ENCODE measurements at places on chromosomes 2 and 18. TPM values are rescaled to one million over a fixed set of nuclear protein-coding genes. Genes with fewer than 3 reads are reported as not detected.

The CFC1 gene
- not detected for total RNA-seq

The SLC5A7 gene
- not detected for total RNA-seq

The PRKAG3 gene
- not detected for total RNA-seq

The GALNT13 gene
- total RNA-seq: 1.7 TPM

DNA sequence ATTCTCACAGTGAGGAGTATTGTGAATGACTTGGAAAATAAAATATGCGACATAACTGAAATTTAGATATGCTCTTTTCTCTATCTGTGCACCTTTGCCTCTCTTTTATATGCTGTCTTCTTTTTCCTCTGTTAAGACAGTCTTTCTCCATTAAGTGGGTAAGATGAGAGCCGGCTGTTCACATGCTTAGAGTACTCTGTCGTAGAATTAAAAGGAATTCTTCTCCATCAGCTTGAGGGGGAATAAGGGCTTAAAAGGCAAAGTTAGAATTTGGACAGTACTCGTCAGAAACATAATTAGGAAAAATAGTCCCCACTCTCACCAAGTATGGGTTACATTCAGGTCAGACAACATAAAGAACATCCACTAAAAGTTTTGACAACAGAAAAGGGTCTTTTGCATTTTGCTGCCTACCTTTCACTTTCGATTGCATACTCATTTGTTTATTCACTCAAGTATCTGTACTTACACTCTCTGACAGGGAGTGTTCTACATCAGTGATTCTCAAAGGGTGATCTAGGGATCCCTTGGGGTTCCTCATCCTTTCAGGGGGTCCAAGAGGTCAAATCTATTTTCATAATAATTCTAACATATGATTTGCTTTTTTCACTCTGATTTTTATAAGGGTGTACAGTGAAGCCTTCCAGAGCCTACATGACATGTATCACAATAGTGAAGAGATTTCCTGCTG is 48.0 kb downstream of the ARHGAP15 start:
- peak; percentile 8 for DNase-seq

- no peak for DNase-seq
These were observed 39.9 kb downstream of the IRS1 start for GRCh38 chr2:226759768-226760167.

DNA sequence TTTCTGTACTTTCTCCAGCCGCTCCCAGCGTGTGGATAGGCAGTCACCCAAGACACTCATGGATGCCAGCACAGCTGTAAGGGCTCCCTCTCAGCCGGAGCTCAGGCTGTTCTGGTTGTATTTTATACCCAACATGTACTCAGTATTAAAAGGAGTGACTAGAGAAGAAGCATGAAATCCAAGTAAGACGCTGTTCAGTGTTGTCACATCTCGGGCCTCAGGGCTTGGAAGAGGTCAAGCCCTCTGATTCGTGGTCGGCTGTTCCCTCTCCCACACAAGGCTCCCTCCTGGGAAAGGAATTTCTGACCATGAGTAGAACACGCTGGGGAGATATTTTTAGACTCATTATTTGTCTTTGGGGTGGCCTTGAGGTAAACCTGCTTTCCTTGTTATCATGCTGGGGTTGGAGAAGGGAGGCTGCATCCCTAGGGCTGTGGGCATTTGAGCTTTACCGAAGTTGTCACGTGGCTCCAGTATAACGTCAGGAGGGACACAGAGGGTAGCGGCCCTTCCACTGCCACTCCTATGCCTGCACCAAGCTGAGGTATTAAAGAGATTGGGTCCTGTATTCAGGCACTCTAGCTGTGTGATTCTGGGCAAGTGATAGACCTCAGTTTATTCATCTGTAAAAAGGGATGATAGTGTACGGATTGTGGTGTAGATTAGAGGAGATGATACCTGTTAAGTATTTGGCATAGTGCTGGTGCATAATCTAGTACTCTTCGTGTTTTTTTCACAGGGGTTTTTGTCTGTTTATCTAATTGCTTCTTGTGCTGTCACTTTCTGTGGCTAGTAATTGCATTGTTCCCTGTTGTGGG is 34.1 kb downstream of the HK2 start:
- peak; percentile 95 for DNase-seq

DNA sequence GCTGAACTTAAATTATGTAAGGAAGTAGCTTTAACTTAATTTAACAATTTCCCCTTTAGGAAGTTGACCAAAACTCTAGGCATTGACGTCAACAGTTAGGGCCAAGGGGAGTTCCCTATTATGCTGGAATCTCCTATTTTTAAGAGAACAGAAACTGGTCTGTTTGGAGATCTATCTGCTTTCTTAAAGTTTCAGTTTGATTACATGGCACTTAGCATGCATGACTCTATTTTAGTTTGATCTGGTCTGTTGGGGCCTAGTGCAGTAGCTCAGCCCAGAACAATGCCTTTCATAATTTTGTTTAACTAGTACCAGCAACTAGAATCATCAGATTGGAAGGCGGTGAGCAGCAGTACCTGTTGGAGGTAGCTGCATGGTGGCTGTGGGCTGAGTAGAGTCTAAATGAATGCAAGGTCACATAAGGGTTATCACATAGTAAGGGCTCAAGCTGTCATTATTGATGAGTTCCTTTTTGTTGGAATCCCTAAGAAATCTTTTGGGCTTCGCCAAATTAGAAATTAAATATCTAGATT is 60.5 kb upstream of the ZNG1B start:
- no peak for DNase-seq

The TRIM54 gene
- not detected for total RNA-seq

DNA sequence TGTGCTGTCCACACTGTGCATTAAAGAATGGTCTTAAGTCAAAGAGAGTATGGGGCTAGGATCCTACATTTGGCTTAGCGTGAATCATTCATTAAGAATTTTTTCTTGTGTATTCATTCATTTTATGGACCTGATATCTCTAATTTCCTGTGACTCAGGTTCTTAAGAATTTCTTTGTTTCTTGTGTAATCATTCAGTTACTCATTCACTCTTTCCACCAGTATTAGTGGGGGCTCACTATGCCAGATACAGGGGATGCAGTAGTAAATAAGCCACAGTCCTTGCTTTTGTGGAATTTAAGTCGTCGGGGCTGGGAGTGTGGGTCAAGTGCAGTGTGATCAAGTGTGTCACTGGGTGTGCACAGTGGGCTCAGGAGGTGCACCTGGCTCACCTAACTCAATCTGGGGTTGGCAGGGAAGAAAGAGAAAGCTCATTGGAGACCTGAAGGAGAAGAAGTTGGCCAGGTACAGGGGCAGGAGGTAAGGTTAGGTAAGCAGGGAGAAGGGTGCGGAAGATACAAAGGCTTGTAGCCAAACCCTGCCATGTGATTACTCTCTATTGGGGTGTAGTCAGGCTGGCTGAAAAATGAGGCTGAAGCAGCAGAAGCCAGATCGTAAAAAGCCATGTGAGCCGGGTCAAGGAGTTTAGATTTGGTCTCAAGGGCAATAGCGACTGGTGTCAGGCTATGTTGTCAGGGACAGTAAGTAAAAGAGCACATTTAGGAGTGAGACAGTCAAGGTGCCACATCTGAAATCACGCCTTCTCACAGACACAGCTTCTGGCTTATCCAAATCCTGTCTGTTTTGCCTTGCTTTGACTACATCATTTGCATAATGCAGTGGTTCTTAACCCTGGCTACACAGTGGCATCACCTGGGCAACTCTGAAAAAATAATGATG is 67.2 kb downstream of the KCTD1 start:
- peak; percentile 88 for DNase-seq

DNA sequence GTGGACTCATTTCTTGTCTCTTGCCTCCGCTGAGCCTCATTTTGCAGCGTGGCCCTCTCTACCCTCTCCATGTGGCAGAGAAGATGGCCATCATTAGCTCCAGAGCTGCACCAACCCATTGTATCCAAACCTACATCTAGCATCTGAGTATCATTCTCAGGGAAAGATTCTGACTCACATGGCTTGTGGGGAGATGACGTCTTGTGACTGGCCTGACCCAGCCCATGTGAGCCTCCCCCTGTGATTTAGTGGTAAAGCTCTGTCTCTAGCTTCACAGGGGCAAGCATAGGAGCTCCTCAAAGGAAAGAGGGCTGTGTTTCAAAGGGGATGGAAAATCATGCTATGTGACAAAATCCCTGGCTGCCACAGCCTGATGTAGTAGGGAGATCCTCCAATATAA is 87.4 kb upstream of the RBMS1 start:
- no peak for DNase-seq

DNA sequence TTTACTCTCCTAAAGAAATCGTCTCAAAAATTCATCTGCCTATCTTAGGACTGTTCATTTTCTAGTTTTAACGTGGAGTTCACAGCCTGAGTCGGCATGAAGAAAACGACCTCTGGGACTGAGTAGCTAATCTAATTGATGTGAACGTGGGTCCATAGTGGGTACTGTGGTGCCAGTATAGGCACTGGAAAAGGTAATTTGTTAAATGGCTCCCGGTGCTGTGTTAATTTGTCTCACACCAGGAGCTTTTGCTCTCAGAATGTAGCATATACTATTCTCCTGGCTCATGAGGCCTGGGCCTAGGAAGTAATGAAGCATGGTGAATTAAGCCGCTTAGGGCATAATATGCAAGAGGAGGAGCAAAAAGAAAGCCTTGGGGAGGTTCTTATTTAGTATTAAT is 414.4 kb upstream of the NXPH2 start:
- DNase-seq: no peak

The IMMT gene
- 66.0 TPM for total RNA-seq

GRCh38 chr2:60867848-60868247 is 13.5 kb upstream of the REL start:
- no peak for DNase-seq

DNA sequence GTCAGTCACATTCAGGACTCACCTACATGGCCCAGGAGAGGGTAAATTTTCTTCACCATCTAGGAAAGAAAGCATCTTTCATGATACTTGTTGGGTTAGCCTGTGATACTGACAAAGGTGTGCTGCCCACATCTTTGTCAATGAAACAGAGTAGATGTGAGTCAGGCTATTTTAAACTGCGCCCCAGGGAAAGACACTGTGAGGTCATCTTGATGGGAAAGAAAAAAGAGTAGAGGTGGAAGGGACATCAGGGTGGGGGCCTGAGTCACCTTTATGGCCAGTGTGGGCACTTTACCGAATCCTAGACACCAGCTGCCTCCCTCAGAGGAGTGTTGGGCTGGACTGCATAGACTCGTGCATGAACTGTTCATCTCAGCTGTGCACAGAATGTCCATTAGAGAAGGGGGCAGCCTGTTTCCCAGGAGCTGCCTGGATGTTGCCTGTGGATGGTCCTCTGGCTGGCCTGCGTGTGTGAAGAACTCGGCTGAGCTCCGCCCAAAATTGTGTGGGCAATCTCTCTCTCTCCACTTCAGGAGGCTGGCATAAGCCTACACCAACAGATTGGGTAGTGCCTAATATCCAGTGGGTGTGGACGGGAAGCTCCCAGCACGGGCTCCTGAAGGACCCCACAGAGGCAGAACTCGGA is 278.7 kb upstream of the PXDN start:
- no peak for DNase-seq

GRCh38 chr2:192145496-192145895 is 49.2 kb downstream of the TMEFF2 start:
- no peak for DNase-seq

- no peak for DNase-seq
These were observed 1.3 kb downstream of the LRRTM4 start for GRCh38 chr2:77520641-77521547.

All from fibroblast of villous mesenchyme (primary cell).